Muscle of leg (tissue), 16 donors: ENCODE measurements at places on chromosomes 6 and 20. TPM values are rescaled to one million over a fixed set of nuclear protein-coding genes. Genes with fewer than 3 reads are reported as not detected.

VWA7 gene
- polyA plus RNA-seq: 1.6 TPM

OPN5 gene
- polyA plus RNA-seq: 0.08 TPM

HMGN3 gene
- 151 TPM for polyA plus RNA-seq

UBE2C gene
- polyA plus RNA-seq: 37.5 TPM

C6orf58 gene
- polyA plus RNA-seq: 0.60 TPM

TLDC2 gene
- polyA plus RNA-seq: 0.45 TPM

CLIC5 gene
- polyA plus RNA-seq: 14.1 TPM
